ENCODE measurements at places on chromosomes 2 and 18.

DNA sequence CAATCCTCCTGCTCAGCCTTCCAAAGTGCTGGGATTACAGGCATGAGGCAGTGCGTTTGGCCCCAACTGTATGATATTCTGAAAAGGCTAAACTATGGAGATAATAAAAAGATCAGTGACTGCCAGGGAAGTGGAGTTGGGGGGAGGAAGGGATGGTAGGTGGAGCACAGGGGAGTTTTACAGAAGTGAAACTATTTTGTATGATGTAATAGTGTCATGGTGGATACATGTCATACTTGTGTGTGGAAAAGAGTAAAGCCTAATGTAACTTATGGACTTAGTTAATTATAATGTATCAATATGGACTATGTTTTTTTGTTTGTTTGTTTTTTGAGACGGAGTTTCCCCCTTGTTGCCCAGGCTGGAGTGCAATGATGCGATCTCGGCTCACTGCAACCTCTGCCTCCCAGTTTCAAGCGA lies 2.9 kb upstream of the GGCX start:
- DNase-seq = no peak

DNA sequence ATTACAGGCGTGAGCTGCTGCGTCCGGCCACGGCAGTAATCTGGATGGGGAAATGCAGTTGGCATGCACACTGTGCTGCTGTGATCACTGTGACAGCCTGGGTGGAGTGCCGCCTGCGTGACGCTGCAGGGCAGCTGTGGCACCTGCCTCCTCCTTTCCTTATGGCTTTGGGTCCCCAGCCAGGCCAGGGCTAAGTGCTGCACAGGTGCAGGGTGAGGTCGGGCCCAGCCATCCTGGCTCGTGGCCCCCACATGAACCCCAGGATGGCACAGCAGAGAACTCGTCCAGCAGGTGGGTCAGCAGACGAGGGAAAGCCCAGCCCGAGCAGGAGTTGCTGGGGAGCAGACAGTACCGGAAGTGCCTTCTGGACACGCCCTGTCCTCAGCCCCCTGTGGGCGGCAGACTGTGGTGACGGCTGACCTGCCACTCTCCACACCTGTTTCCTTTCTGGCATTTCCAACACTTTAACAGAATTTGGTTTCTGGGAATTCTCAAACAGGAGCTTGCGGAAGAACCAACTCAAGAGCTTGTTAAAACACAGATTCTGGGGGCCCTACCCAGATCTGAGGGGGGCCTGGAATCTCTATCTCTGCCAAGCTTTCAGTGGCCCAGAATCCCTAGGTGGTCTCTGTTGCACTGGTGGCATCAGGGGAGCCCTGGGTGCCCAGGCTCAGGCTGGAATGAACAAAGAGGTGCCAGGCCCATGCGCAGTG lies 16.9 kb downstream of the HS1BP3 start:
- DNase-seq = no peak

- DNase-seq = no peak
Measured at GRCh38 chr2:144230033-144230432, 289.9 kb downstream of the ZEB2 start.

GRCh38 chr18:74976331-74976909 lies 232.5 kb downstream of the PTGR3 start:
- DNase-seq = no peak

- no peak for DNase-seq
Measured at GRCh38 chr2:187748958-187749357, 194.7 kb upstream of the TFPI start.

DNA sequence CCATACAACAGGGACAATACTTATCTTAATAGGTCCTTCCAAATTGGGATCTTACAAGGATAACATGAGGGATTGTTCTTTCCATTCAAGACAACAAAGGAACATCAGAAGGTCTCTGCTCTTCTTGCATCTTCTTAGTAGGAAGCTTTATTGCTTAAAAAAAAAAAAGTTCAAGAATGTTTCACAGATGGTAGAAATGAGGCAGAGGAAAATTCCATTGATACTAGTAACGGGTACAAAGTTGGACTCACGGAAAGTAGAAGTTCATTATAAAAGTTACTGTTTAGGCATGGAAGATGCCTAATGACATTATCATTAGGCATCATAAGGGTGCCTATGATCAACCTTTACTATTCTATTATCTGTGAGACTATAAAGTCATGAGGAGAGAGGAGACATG lies 136.2 kb downstream of the LAMA3 start:
- no peak for DNase-seq

DNA sequence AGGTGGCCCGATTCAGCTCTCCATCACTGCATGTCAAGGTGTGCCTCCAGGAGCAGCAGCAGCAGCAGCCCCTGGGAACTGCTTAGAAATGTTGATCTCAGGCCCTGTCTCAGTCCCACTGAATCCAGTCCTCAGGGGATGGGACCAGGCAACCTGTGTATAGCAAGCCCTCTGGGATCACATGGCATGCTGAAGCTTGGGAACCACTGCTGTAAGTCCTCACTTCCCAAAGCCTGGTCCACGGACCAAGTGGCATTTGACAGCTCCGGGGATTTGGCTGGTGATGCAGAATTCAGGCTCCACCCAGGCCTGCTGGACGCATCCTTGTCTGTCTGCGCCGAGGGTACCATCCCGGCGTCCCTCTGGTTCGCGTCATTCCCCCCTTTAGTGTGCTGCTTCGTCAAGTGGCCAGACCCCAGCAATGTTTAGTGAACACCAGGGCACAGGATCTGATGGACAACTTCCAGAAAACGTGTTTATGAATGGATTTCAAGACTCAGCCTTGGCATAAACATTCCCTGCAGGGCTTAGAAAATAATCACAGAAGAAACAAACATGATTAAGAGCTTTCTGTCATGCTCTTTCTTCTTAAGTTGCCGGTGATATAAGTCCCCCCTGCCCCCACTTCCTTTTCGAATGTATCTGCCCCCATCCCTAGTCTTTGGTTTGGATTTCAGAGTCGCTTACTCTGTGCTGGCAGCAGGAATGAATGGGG lies 234.0 kb downstream of the GBX2 start:
- DNase-seq = no peak

DNA sequence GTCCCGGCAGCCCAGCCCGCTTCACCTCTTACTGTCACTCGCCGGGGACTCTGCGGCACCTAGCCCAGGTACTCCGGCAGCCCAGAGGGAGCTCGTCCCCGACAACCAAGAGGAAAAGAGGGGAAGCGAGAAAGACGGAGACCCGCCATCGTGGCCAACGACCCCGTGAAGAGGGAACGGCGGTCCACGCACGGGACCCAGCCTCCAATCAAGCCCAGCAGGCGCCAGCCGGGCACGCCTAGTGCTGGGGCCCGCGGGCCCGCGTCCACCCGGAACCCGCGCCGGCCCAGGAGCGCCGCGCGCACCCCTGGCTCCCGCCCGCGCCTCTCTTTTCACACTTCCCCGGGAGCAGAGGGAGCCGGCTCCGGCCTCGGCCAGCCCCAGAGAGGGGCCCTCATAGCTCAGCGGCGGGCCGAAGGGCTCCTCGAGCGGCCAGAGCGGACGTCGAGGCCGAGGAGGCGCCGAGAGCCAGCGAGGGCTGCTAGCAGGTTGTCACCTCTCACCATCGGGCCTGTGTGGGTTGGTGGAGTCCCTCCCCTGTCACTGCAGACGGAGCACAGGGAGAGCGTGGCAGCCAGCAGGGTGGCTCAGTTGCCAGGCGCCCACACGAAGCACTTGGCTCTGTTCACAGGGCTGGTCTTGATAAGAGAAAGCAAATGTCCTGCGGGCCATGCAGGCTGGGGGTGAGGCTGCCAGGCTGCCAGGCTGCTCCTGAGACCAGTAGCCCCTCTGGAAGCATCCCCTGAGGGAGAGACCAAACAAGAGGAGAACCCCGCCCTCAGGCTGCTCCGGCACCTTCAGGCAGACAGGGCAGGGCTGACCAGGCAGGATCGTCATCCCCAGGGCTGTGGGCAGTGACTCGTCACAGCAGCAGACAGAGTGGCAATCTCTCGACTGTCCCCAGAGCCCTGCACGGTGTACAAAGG lies 36.9 kb upstream of the KLF11 start:
- no peak for DNase-seq

DNA sequence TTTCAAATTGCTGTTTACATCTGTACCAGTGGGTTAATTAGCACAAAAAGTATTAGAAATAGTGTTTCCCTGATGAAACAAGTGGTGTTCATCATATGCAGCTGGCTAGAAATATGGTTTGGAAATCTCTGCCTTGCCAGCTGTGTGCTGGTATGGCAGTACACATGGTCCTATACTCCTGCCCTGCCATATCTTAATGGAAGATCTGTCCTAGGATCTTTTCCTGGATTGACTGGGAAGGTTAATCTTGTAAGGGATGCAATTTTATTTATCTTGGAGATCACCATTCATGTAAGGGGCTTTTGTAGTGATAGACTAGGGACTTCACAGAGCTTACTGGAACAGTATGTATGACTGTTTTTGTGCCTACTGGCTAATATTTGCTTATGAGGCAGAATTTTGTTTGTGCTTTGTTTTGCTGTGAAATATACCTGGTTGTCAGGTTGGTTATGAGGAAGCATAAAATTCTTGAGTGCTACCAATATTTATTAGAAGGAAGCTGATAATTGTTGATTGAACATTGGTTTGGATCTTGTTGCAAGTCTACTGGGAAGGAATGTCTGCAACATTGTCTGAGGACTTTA lies 73.5 kb downstream of the GULP1 start:
- DNase-seq = no peak

GRCh38 chr18:46767217-46767616 lies 10.4 kb upstream of the ST8SIA5 start:
- no peak for DNase-seq

DNA sequence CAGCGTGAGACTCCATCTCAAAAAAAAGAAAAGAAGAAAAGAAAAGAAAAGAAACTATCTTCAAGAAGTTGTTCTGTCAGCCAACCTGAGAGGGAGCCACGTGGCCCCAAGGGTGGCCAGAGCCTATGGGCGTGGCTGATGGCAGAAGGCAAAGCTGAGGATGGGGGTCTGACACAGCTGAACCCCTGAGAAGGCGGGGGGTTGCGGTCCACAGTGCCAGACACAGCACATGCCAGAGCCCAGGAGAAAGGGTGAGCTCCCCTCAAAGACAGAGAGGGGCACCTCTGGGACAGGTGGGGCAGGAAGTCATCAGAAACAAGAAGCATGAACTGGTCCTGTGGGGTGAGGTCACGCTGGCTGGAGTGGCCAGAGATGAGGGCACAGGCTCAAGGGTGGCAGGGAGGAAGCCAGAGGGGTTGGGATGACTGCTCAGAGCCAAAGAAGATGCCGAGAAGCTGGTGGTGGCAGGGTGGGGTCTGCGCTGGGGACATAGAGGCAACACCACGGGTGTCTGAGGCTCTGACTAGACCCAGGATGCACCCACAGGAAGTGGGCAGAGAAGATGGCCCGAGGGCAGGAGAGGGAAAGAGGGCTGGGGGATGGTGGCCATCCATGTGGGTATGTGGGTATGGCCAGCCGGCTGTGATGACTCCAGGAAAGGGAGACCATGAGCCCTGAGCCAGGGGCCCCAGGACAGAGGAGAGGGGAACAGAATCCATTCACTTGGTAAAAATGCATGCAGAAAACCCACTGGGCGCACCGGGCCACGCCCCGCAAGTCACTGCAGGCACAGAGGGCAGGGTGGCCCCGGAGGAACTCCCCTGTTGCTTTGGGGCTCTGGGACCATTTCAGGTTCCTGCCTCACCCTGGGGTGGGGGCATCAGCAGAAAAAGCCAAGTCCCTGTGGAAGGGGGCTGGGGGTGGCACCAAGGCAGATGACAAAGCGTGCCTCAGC lies 8.4 kb downstream of the KIF1A start:
- DNase-seq = no peak

GRCh38 chr2:188003800-188004199 lies 287.9 kb upstream of the GULP1 start:
- no peak for DNase-seq

GRCh38 chr2:109619032-109619615 lies 5.0 kb downstream of the SOWAHC start:
- DNase-seq = no peak

DNA sequence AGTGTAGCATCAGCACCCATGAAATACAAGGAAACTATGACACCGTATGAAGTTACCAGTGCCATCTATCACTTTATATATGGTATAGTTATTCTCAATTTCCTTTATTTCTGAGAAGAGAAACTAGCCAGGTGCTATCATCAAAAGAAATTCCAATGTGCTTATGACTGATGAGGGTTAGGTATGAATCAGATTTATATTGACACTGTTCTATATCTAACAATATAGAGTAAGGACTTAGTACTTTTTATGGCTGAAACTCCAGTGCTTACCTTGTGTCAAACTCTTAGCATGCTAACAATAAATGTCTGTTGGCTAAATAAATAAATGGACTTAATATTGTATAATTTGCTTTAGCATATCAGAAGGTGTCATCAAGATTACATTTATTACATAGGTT lies 6.9 kb downstream of the METTL4 start:
- DNase-seq = no peak

GRCh38 chr18:46756559-46757201 lies at the start of gene ST8SIA5:
Gene ST8SIA5 (minus strand): TSS chr18:46757053. CDS start chr18:46756508, 545 bp downstream.
- no peak for DNase-seq

DNA sequence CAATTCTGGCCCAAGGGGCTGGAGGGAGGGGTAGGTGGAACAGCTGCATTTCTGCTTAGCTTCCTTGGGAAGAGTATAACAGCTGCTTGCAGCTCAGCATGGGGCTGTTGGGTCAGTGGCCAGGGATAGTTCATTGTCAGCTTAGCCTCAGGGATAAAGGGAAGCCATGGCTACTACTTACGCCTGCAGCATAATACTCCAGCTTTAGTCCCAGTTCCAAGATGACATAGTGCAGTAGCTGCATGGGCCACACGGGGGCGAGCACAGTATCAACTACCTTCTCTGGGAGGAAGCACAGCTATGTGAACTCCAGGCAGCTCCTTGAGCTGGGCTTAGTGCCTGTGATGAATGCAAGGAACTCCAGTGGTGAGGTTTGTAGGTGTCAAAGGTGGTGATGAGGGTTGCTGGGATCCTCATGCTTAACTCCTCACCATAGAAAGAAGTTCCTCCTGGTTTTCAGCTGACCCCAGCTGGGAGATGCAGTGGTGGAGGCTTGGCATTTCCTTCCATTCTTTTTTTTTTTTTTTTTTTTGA lies 35.4 kb upstream of the RHOB start:
- DNase-seq = peak; percentile 87

All from mucosa of gallbladder (tissue), 1 donor.